ENCODE measurements at places on chromosomes 2 and 18.

DNA sequence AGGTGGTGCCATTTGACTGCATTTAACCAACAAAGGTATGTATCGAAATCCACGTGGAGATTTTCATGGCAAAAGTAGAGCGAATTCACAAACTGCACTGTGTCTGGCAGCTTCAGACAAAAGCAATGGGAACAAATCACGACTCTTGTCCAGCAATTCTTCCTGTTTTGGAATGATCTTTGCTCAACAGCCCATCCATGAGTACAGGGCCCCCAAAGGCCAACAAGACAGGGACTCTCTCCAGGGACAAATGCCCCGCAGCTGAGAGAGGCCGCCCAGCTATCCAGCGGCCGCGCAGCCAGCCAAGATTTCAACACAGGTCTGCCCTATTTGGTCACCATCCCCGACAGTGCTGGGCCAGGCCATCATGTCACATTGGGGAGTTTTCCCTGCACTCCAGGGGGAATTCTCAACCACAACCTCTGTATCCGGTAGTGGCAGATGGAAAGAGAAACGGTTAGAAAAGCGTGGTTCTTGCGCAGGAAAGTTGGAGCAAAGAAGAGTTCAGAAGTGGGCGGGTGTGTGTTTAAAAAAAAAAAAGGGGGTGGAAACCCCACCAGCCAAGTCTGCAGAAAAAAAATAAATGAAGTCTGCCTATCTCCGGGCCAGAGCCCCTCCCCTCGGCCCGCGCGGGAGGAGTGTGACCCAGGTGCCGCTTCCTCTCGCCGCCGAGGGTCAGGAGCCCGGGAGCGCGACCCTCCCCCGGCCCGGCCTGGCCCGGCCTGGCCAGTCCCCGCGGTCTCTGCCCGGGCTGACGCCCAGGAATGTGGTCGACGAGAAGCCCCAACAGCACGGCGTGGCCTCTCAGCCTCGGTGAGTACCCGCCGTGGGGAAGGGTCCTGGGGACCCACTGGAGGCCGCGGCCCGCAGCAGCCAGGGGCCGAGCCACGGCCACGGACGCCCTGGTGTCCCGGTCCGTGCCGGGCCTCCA is at the start of gene GYPC:
Gene GYPC, plus strand, starts transcription at position 659 of the 931 bp plus-strand sequence. Its CDS starts 106 bp downstream, at position 765.
- DNase-seq = peak; percentile 39

DNA sequence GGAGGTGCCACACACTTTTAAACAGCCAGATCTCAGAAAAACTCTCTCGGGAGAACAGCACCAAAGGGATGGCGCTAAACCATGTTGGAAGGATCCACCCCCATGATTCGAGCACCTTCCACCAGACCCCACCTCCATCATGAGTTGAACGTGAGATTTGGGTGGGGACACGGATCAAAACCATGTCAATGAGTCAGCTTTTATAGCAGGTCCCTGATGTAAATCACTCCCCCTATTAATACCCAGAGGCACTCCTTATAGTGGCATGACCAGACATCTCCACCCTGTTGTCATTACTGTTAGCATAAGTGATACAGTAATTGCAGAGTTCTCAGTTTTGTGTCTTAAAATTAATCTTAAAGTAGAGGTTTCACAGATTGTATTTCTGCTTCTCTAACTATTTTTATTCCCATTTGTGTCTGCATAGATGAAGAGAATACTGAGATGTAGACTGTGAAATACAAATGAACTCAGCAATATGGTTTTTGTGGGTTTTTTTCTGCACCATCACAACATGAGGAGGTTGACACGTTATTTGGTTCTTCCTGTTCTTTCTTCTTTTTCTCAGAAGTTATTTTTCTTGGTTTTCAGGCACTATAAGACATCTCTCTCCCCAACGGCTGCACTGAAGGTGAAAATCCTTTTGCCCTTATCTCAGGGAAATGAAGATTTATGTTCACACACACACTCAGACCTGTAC is 218.2 kb downstream of the ARL4C start:
- no peak for DNase-seq

GRCh38 chr2:189175869-189176433 is 3.6 kb downstream of the COL5A2 start:
- DNase-seq = no peak

DNA sequence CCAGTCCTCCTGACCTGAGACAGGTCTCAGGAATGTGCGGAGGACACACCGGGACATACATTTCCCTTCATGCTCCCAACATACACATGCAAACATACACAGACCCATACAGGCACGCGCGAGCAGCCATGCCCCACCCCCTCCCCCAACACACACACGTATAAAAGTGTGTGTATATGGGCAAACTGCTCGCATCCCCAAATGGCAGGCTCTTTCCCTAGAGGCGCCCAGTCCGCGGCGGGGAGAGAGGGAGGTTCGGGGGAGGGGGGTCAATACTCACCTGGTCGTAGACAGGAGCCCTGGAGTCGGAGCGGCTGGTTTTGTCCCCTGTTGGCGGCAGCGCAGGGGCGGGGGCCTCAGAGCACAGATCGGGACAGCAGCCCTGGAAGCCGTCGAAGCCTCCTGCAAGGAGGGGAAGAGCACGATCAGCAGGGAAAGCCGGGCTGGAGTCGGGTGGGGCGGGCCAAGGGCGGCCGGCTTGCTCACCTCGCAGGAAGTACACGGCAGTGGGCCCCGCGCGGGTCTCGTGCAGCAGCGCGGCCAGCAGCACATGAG is 682 bp downstream of the DUSP2 start:
- DNase-seq = no peak

- DNase-seq = no peak
Measured at GRCh38 chr18:21341141-21341540, 99.1 kb downstream of the GREB1L start.

Data from stimulated activated CD8-positive, alpha-beta memory T cell treated with anti-CD3 and anti-CD28 coated beads, Interleukin-2, amount 100 ng/mL, for 48 hours (primary cell).